ENCODE measurements at places on chromosomes 7 and 10.

- no peak for DNase-seq
Observed at GRCh38 chr7:16923019-16923418, 41.2 kb upstream of the AGR3 start.

- no peak for DNase-seq
Observed at GRCh38 chr10:123316776-123317175, 162.6 kb downstream of the BUB3 start.

DNA sequence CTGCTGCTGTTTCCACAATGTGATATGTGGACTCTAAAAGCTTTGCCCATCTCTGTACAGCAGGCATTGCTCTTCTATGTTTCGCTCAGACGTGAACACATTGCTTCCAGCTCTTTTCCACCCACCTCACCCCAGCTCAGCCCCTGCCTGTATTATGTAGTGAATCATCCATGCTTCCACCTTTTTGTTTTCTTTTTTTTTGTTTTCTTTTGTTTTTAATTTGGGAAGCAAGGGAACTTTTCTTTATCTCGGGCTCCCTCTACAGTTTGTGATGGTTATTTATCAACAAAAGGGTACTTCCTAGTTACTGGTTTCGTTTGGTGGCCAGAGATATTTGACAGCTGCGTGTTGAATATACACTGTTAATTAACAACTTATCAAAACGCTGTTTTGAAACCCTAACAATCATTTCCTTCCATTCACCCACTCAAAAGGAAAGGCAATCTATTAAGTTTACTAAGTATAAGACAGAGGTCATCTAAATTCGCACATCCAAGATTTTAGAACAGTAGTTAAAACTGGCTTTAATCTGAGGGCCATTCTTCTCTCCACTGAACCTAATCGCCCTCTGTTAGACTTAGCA lies 127.9 kb upstream of the STK17A start:
- peak; percentile 44 for DNase-seq

DNA sequence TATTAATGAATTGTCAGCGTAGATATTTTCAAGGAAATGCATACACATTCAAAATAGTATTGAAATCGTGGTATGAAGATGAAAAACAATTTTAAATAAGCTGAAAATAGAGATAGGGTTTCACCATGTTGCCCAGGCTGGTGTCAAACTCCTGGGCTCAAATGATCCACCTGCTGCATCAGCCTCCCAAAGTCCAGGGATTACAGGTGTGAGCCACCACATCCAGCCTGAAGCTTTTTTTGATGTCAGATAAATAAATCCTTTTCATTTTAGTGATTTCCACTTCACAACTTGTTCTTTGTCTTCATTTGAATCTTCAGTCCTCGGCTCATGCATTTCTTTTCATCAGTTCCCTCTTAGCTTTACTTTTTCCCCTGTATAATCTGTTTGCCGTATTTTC lies 4.6 kb downstream of the CDK13 start:
- DNase-seq = no peak

DNA sequence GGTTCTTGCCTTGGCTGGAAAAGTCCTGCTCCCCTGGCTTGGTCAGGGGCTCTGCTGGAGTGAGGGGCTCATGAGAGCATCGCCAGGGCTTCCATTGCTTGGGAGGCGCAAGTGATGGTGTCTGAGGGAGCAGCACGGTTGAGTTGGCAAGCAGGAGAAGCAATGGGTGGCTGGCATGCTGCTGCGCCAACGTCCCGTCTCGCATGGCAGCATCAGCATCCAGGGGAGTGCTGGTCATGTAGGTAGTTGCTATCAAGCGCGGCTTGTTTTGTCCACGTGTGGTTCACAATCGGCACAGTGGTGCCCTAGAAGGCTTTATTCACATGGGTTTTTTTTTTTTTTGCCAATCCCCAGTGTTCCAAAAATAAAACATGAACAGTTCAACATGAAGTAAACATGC lies 3.8 kb downstream of the PYROXD2 start:
- DNase-seq = no peak

DNA sequence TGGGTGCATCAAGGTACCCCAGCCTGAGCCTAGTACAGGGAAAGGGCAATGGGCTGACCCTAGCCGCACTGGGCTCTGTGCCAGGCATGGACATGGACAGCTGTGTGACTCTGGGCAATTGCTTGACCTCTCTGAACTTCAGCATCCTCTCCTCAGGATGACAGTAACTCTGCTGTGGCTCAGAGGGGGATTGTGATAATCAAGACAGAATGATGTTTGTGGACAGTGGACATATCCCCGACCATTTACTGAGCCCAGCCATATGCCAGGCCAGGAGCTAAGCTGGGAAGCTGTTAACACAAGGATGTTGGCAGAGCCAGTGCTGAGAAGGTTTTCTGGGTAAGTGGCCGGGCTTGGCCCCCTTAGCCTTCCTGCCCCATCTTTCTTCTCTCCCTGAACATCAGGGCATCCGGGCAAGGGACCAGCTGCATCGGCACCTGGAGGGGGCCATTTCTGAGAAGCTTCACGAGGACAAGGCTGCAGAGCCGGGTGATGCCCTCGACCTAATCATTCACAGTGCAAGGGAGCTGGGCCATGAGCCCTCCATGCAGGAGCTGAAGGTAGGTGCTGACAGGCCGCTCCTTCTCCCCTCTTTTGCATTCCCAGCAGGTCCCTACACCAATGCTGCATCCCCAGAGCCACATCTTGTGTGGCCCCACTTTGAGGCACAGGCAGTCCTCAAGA lies 3.5 kb downstream of the CYP26C1 start:
- DNase-seq = no peak

DNA sequence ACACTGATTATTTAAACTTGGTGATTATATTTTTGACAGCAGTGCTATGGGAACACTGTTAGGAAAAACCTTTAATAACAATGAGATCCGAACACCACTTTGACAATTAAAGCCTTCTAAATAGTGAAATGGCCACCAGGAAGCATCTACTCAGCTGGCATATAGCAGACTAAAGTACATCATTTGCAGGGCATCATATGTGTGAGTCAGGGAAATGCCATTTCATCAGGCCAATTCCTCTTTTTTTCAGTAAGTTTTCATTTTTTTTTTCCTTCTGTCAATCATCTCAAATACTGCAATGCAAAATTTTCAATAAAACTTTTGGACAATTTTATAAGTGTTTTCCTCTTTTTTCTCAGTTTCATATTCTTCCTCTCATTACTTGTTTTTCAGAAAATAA lies 521.4 kb upstream of the SEMA3D start:
- no peak for DNase-seq

GRCh38 chr7:128775744-128776474 lies at the start of gene OPN1SW:
Gene OPN1SW (minus strand): TSS chr7:128775794. CDS start chr7:128775781, 13 bp downstream.
- no peak for DNase-seq

DNA sequence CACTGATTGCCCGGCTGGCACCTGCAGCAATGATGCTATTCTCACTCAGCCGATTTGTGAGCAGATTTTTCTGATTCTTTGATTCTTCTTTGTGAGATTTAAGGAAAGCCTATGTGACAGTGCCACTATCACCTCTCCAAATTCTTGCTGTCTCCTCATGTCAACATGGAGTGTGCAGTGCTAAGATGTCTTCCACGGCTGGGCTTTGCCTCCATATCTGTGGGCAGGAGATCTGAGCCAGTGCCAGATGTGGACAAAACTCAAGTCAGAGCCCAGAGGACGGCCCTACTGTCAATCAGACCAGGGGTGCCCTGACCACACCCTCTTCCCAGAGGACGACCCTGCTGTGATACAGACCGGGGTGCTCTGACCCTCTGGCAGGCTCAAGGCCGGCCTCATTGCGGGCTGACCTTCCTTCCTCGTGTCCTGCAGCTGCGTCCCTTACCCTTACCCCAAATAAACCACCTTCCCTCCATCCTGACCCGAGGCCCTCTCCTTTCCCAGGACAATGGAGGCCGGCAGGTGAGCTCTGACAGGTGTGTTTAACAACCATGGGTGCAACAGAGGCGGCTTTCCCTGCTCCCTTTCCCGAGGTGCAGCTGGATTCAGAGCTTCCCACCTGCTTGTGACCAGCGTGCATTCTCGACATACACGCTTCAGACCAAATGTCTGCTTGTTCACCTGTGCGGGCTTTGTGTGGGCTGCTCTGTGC lies 221.4 kb downstream of the ADARB2 start:
- no peak for DNase-seq

- no peak for DNase-seq
Observed at GRCh38 chr7:151141855-151142685, 25.4 kb downstream of the GBX1 start.

Measured in LoVo (cell line).